ENCODE measurements at places on chromosomes 5 and 9.

GRCh38 chr9:101479338-101480030, 43.9 kb upstream of the ALDOB start:
- H3K36me3 ChIP-seq = no peaks in the 10 kb centered on the region
- DNase-seq = no peak
- H3K27ac ChIP-seq = no peak overlapping the region
- H3K4me3 ChIP-seq = no peak overlapping the region
- H3K4me1 ChIP-seq = no peaks in the 10 kb centered on the region

DNA sequence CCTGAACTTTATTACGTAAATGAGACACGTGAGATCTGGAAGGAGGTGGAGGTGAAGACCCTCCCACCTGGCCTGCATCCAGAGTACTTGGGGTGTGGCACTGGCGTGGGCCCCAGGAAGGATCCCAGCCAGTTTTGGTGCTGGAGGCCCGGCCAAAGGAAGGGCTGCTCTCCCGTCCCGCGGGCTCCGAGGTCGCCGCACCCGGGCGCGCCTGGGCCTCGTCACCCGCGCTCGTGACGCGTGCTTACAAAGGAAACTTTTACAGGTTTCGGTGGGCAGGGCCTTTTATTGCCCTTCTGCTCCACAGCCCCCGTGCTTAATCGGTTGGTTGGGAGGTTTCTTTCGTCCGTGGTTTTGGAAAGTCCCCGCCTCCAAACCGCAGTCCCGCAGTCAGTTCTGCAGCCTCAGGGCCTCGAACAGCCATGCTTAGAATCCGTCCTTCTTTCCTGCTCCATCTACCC, 29.2 kb downstream of the CDKN2A start:
- no peak overlapping the region for H3K27ac ChIP-seq
- DNase-seq = peak; percentile 41
- no peaks in the 10 kb centered on the region for H3K36me3 ChIP-seq
- H3K4me1 ChIP-seq = peaks cover 16% of the 10 kb centered on the region
- H3K27me3 ChIP-seq = peaks cover 69% of the 10 kb centered on the region
- H3K4me3 ChIP-seq = peak overlapping the region; percentile 40

DNA sequence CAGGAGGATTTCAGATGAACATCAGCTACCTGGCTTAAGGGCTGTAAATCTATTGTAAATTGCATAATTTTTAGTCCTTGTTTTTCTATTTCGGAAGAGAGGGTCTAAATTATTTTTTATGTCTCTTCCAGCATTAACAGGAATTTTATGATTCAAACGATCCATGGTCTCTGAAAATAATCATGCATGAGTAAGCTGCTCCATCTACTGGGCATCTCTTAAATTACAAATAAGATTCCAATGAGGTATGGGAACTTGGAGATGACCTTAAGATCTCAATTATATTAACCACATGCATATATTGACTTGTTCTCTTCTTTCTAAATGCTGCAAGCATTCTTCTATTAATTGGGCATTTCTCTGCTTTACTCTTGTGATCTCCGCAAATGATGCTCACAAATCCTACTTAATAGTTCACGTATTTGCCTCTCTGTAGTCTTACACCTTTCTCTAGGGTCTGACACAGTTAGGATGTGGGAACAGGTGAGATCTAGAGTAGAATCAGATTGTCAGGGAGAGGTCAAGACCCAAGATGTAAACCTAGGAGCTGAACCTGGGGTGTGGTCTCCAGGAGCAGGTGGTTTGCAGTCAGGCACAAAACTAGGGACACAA, 86.9 kb downstream of the NUDT12 start:
- no peaks in the 10 kb centered on the region for H3K27me3 ChIP-seq
- H3K4me3 ChIP-seq = no peak overlapping the region
- H3K27ac ChIP-seq = no peak overlapping the region
- no peaks in the 10 kb centered on the region for H3K4me1 ChIP-seq

DNA sequence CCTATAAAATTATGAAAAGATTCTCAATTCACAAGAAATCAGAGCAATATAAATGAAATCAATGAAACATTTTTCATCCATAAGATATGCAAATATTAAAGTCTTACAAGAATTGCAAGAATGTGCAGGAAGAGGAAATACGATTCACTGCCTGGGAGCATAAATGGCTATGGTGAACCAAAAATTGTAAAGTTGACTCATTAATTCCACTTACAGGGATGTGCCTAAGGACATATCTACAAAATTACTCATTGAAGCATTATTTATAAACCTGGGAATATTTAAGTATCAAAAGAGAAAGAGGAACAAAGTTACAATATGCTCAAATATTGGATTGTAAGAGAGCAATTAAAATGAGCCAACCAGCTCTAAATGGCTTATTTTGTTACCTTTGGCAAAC, 6.9 kb upstream of the NIPSNAP3A start:
- no peak overlapping the region for H3K27ac ChIP-seq
- DNase-seq = no peak
- no peak overlapping the region for H3K4me3 ChIP-seq
- H3K27me3 ChIP-seq = no peaks in the 10 kb centered on the region

DNA sequence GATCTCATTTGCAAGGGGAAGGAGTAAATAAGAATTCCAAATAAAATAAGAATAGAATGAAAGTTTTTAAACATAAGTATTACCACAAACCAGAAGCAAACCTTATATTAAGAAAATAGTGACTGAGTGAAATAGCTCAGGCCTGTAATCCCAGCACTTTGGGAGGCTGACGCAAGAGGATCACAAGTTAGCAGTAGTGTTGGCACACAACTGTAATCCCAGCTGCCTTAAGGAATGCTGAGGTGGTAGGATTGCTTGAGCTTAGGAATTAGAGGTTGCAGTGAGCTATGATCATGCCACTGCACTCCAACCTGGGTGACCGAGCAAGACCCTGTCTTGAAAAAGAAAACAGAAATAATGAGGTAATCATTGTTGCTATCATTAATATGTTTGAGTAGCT, 47.0 kb downstream of the APC start:
- no peaks in the 10 kb centered on the region for H3K4me1 ChIP-seq
- DNase-seq = no peak
- no peaks in the 10 kb centered on the region for H3K27me3 ChIP-seq
- H3K4me3 ChIP-seq = no peak overlapping the region
- peaks cover 2% of the 10 kb centered on the region for H3K36me3 ChIP-seq

DNA sequence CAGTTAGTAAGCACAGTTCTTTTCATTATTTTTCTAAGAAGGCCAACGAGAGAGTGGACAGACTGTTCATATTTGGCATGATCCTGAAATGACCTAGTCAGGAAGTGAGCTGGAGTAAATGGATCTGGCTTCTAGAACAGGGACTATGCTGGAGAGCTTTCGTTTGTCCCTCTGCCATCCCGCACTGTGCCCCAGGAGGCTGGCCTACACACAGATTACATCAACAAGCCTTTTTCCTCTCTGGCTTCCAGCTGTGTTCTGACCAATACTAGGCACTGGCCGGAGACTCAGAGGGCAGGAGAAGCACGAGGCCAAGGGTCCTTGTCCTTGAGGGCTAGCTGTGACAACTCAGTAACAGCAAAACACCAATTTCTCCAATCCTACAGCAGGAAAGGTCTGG, 127.8 kb downstream of the MED27 start:
- H3K27me3 ChIP-seq = no peaks in the 10 kb centered on the region
- no peaks in the 10 kb centered on the region for H3K36me3 ChIP-seq
- no peak overlapping the region for H3K27ac ChIP-seq

- peaks cover 40% of the 10 kb centered on the region for H3K36me3 ChIP-seq
- no peak overlapping the region for H3K4me3 ChIP-seq
- H3K27me3 ChIP-seq = no peaks in the 10 kb centered on the region
- H3K4me1 ChIP-seq = no peaks in the 10 kb centered on the region
These were observed 21.0 kb downstream of the DHX29 start for GRCh38 chr5:55286411-55286933.

DNA sequence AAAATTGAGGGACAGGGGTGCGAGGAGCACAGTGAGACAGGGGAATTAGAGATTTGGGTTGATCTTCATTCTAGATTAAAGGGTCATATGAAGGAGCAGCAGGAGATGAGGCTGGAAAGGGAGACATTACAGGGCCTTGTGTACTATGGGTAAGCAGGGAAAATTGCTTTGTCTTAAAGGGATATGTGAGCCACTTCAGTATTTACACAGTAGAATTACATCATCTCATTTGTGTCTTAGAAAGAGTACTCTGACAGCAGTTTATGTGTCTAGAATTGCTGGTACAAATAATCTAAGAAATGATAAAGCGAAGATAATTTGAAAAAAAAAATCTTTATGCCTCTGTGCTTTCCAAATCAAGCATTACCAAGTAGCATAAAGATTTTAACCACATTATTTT, 287.0 kb upstream of the ARRDC3 start:
- H3K27me3 ChIP-seq = no peaks in the 10 kb centered on the region
- no peaks in the 10 kb centered on the region for H3K4me1 ChIP-seq
- H3K36me3 ChIP-seq = no peaks in the 10 kb centered on the region
- H3K27ac ChIP-seq = no peak overlapping the region
- no peak for DNase-seq
- no peak overlapping the region for H3K4me3 ChIP-seq

- H3K27ac ChIP-seq = no peak overlapping the region
- no peak overlapping the region for H3K4me3 ChIP-seq
- H3K4me1 ChIP-seq = peaks cover 11% of the 10 kb centered on the region
- H3K36me3 ChIP-seq = no peaks in the 10 kb centered on the region
- no peaks in the 10 kb centered on the region for H3K27me3 ChIP-seq
These were observed 5.7 kb upstream of the STING1 start for GRCh38 chr5:139488260-139488659.

DNA sequence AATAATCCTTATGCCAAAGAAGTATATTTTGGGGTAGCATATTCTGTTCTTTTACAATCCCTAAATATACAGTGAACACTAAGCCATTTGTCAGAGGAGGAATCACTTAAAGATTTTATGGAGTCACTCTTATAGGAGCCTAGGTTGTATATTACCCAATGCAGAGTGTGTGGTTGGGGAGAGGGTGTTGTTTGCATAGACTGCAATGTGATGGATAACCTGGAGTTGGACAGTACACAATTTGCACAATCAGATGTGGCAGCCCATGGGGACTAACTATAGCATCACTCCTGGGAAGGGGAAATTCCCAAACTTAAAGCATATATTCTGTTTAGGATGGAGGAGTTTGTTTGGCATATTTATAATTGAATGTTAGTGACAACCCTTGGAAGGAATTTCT, 9.6 kb upstream of the NDFIP1 start:
- peaks cover 45% of the 10 kb centered on the region for H3K4me1 ChIP-seq
- H3K27ac ChIP-seq = no peak overlapping the region
- H3K4me3 ChIP-seq = no peak overlapping the region
- no peak for DNase-seq
- no peaks in the 10 kb centered on the region for H3K36me3 ChIP-seq

DNA sequence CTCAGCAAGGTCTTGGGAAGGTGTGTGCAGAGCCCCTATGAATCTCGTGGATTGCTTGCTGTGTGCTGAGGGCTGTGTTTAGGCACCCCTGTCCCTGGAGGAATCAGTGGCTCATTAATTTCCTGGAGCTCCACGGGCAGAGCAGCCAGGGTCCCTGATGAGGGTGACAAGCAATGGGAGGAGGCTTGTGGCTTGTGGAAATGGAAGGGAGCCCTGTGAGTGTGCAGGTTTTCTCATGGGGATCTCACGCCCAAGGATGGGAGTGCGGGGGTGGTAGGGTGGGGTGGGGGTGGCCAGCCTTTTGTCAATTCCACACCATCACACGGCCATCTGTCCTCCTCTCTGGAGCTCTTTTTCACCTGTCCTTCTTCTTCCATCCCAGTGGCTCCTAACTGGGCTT, 25.3 kb downstream of the PHF2 start:
- no peak overlapping the region for H3K4me3 ChIP-seq
- H3K4me1 ChIP-seq = peaks cover 40% of the 10 kb centered on the region
- no peak for DNase-seq
- no peak overlapping the region for H3K27ac ChIP-seq

DNA sequence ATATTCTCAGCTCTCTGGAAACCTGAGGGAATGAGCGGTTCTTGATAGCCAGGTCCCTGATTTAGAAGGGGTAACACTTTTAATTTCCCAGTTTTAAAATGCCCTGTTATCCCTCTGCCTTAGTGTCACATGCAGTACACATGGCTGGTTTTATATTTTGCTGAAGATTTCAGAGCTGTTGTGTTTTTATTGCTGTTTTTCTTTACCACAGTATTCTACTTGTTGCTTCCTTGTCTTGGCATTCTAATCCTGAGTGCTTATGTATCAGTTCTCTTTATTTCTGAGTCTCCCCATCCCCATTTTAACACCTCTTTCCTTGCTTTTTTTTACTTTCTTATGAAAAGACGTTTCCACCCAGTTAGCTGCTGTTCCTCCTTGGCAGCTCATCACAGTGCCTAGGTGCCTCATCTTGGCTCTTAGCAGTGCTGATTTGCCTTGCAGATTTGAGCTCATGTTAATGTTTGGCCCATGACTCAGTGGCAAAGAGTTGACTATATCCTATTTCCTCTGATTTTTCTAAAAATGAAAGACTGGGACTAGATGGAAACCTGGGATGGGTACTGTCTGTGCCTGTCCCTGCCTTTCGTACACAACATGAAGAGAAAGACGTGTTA, 3.7 kb downstream of the MTRR start:
- H3K27me3 ChIP-seq = no peaks in the 10 kb centered on the region
- H3K4me1 ChIP-seq = peaks cover 52% of the 10 kb centered on the region
- peak overlapping the region; percentile 41 for H3K27ac ChIP-seq
- no peak for DNase-seq
- H3K4me3 ChIP-seq = peak overlapping the region; percentile 42

GRCh38 chr9:129934041-129934591, 98.9 kb downstream of the USP20 start:
- peaks cover 4% of the 10 kb centered on the region for H3K36me3 ChIP-seq
- H3K4me1 ChIP-seq = peaks cover 64% of the 10 kb centered on the region
- H3K4me3 ChIP-seq = no peak overlapping the region

GRCh38 chr9:7144265-7145046, 386.7 kb downstream of the KDM4C start:
- no peaks in the 10 kb centered on the region for H3K27me3 ChIP-seq
- DNase-seq = no peak

GRCh38 chr5:134224888-134225779, 739 bp downstream of the PPP2CA start:
- H3K4me1 ChIP-seq = peaks cover 47% of the 10 kb centered on the region
- peak overlapping the region; percentile 99 for H3K27ac ChIP-seq
- DNase-seq = peak; percentile 75
- peaks cover 7% of the 10 kb centered on the region for H3K36me3 ChIP-seq

- DNase-seq = no peak
- no peak overlapping the region for H3K4me3 ChIP-seq
- no peak overlapping the region for H3K27ac ChIP-seq
- no peaks in the 10 kb centered on the region for H3K27me3 ChIP-seq
- H3K36me3 ChIP-seq = no peaks in the 10 kb centered on the region
- no peaks in the 10 kb centered on the region for H3K4me1 ChIP-seq
These were observed 627.7 kb downstream of the CCDC171 start for GRCh38 chr9:16180546-16180945.
